ENCODE measurements at places on chromosomes 3 and 15.
A peak's percentile ranks its signal among the peaks of the same experiment; 100 is the strongest.

GRCh38 chr15:73918784-73919183 is 7.5 kb upstream of the LOXL1 start:
- no peak for DNase-seq

- no peak for DNase-seq
Observed at GRCh38 chr3:41521010-41521655, 321.8 kb downstream of the CTNNB1 start.

DNA sequence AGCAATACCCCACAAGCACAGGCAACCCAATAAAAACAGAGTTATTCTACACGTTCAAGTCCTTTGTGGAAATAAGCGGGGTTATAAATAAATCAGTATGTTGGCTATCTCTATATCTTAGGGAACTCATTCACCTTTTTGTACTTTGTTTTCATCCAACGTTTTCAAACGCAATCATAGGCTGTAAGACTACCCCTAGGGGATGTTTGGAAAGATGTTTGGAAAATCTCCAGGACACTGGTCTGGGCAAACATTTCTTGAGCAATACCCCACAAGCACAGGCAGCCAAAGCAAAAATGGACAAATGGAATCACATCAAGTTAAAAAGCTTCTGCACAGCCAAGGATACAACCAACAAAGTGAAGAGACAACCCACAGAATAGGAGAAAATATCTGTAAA is 70.1 kb downstream of the CLDN11 start:
- DNase-seq = peak; percentile 51

DNA sequence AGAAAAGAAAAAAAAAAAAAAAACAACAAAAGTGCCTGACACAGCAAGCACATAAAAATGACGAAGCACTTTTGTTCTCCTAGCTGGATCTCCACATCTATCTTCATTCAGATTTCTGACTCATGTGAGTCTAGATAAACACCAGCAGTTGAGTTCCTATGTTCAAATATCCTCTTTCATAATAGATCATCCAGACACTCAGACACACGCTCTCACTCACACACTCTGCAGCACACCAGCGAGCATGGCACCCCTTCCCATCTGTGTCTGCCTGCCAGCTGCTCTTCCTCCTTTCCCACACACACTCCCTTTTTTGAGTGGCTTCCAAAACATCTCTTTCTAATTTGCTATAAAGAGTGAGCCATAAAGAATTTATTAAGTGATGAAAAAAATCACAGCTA is 19.8 kb upstream of the CELF6 start:
- DNase-seq = peak; percentile 80

- DNase-seq = no peak
Observed at GRCh38 chr3:6867269-6867668, 6.4 kb downstream of the GRM7 start.

DNA sequence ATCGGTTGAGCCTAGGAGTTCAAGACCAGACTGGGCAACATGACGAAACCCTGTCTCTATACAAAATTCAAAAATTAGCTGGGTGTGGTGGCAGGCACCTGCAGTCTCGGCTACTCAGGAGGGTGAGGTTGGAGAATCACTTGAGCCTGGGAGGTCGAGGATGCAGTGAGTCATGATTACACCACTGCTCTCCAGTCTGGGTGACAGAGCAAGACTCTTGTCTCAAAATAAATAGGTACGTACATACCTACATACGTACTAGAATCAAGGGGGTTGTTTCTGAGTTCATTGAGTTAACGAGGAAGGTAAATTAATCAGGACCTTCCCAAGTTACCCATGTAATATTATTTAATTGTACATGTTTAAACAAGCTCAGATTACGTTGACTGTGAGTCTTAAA is 97.5 kb downstream of the CHL1 start:
- DNase-seq = no peak

GRCh38 chr15:39684233-39684632 is 98.4 kb downstream of the FSIP1 start:
- no peak for DNase-seq

DNA sequence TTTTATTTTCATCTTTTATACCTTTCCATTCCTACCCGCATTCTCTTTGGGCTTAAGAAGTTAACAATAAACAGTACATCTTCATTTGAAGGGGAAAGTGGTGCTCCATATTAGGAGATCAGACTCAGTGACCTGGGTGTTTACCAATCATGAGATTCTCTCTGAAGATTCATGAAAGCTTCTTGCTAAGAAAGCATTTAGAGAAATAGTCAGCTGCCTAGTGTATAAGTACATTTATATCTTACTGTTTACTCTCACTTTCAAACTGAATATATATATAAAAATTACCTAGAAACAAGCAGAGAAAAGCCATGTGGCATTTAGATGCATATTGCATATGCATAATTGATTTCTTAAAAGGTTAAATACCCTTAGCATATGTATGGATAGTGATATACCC is 100.5 kb downstream of the KCNH8 start:
- no peak for DNase-seq

DNA sequence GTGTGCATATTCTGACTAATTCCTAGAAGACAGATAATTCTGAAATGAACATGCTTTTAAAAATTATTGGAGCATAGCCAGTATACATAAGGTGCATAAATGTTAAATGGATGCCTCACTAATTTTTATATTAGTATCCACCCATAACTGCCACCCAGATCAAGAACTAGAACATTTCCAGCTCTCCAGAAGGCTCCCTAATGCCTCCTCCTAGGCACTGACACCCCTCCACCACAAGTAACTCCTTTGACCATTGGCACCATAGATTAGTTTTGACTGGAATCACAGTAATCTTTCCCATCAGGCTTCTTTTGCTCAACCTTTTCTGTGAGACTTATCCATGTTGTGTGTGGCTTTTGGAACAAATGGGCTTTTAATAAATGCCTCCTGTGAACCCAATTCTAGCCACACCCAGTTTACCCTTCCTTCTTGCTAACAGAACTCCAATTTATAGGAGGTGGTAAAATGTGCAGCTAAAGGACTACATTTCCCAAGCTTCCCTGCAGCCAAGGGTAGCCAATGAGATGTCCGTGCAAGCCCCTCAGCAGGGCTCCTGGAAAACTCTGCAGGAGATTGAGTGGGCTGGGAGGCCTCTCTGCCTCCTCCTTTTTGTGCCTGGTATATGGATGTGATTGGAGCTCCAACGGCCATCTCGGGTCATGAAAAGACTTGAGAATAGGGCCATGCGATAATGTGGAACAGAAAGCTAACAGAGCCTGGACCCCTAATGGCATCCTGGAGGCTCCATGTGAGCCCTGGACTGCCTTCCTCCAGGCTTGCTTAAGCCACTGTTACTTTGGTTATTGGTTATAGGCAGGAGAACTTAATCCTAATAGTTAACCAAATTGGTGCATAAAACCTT is 322.6 kb upstream of the TLE3 start:
- DNase-seq = no peak

DNA sequence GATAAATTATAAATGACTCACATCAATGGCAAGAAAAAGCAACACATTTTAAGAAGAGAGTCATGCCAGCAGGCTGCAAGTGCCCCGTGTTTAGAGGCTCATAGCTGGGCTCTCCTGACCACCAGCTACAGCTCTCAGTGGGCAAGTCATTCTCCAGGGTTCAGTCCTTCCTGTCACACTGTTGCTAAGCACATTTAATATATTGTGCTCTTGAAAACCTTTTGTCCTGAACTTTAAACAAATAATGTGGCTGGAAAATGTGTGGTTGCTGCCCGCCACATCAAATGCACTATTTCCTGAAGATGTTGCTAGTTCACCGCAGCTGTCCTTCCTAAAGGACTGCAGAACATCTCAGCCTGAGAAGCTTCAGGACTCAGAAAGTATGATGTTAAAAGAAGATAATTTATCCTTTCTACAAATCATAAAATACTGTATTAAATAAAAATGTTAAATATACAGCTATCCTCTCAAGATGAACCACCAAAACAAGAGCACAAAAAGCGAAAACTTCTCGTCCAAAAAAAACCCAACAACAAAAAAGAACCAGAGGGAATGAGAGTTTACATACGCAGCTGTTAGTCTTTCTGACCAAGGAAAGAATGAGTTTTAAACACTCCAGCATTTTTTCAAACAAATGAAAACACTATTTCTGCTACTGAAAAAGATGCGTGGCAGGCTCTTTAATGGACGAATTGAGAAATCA is 951 bp downstream of the TARS3 start:
- DNase-seq = no peak

- no peak for DNase-seq
Observed at GRCh38 chr15:25327686-25328085, 111.1 kb downstream of the UBE3A start.

- no peak for DNase-seq
Observed at GRCh38 chr15:29867241-29868000, 45.2 kb upstream of the TJP1 start.

DNA sequence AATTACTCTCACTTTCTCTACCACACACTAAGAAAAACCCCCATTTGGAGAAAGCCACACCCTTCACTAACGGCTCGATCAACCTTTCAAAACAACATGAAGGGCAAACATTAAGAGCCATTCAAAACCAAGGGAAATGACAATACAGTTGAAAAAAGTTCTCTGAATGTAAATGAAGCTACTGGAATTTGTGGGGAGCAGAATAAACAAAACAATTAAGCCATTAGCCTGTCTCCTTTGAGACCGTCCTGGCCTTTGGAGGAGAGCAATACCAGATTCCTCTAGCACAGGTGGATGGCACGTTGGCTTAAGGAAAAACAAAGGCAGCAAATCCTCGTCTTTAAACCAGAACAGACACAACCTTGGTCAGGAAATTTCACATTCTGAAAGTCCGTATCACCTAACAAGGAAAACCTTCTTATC is 18.7 kb downstream of the MYO1E start:
- DNase-seq = no peak

DNA sequence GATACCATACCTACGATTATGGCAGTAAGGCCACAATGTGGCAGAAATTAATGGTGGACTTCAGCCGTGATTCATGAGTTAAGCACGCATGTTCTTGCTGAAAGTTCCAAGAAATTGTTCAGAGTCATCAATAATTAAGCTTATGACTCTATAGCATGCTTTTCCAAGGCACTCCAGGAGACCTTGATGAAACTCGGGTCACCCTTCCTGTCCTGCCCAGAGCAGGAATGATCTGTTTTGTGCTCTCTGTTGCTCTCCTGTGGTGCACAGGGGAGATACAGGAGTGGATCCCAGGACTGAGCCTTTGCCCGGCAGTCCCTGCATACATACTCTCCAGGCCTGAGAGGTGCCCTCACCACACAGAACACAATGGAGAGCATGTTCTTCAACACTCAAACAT is 141.6 kb upstream of the SLC2A2 start:
- DNase-seq = no peak

DNA sequence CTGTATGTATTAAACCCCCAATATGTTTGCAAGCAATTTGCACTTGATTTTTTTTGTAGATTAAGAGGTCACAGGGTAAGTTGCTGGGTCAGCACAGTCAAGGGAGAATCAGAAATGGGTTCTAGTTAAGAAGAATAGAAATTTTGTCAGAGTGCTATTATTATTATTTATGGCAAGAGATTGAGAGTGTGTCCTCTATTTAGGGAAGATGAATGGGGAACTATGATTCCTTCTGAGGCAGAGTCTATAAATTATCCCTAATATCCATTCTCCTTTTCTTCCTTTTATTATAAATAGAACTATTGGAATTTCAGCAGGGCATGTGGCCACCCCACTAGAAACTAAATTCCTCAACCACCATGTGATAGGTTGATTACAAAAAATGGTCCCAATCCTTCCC is 209.9 kb upstream of the UBE2E1 start:
- no peak for DNase-seq

DNA sequence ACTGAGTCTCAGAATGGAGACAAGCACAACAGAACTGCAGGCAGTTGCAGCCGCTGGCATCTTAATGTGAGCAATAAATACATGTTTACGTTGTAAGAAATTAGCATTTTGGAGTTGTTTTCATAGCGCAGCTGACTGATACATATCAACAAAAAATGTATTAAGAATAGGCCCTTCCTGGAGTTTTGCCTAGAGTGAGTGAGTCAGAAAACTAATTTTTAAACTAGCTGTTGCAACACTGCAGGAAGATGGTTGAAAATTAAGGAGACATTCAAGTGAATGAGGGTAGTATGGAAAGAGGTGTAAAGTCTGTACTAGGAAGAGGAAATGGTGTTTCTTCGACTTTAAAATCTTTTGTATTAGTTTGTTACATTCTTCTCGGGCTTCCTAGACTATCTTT is 39.6 kb upstream of the TIMP4 start:
- no peak for DNase-seq

Data from AG04450 (cell line).